ENCODE measurements at places on chromosomes 6 and 20.

DNA sequence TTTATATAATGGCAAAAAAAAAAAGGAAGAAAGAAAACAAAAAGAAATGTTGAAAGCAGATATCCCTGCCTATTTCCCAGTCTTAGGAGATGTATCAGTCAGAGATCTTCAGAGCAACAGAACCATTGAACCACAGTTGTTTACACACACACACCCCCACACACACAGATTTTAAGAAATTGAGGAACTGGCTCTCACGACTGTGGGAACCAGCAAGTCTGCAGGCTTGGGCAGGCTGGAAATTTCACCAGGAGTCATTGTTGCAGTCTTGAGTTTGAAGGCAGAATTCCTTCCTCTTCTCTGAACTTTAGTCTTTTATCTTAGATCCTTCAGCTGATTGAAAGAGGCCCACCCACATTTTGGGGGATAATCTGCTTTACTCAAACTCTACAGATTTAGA lies 380.9 kb downstream of the CDKAL1 start:
- no peak for DNase-seq

DNA sequence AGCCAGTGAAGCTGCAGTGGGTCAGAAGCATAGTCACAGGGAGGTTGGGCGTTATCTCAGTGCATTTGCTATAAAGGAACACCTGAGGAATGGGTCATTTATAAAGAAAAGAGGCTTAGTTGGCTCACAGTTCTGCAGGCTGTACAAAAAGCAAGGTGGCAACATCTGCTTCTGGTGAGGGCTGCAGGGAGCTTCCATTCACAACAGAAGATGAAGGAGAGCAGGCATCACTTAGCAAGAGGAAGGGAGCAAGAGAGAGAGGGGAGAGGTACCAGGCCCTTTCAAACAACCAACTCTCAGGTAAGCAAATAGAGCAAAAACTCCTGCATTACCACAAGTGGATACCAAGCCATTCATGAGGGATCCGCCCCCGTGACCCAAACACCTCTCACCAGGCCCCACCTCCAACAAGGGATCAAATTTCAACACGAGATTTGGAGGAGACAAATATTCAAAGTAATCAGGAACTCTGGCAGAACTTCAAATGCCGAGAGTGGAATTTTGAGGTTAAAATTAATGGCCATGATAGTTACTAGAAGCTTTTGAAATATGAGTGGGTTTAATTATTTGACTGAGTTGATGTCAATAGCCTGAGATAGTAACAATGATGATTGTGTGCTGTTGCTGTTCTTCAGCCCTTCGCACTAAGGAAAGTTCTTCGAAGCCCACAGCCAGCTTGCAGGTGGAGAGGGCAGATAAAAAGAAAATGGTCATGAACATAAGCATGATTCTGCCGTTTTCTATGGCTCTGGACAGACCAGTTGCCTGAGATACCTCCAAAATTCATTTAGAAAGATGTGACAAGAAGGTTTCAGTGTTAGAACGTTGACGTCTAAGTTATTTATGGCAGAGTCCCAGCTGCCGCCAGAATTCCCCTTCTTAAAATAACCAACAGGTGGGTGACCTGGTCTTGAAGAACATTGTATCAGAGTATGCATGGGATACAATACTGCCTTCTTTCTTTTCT lies 55.3 kb upstream of the ADTRP start:
- DNase-seq = no peak

DNA sequence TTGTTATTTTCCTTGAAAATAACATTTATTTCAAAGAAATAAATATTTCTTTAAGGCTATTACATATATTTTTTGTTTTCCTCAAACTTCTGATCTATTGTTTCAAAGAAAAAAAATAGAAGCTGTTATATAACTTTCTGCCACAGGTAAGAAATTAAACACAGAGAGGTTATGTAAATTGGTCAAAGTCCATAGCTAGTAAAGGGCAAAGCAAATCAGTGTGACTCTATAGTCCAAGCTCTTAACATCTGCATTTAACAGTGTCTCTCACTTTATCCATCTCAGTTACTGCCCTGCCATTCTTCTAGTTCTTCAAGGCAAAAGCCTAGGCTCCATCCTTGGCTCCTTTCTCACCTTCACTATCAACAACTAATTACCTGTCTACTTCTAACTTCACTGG lies 57.1 kb downstream of the RWDD2A start:
- DNase-seq = no peak

DNA sequence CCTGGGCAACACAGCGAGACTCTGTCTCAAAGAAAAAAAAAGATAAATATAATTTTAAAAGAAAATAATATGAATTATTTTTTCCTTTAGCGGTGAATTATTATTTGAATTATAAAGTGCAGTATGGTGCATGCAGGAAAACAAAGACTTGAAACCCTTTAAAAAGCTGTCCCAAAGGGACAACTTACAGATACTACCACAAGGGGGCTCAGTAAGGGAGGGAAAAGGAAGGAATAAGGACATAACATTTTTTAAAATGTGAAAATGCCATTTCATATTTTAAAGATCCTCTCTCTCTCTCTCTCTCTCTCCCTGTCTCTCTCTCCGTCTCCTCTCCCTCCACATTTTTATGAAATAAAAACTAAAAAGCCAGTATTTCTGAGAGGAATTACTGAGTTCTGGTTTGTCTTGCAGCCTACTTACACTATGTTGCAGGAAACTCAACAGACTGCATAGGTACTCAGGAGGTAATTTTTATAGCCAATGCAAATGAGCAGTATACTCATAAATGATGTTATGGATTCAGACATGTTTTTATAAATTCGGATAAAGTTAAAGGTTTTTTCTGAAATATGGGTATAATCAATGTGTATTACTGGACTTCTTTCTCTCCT lies 455.0 kb upstream of the GJE1 start:
- DNase-seq = peak; percentile 18

GRCh38 chr6:81939766-81940165 lies 187.3 kb upstream of the TENT5A start:
- no peak for DNase-seq

GRCh38 chr6:108114841-108115597 lies 40.5 kb upstream of the OSTM1 start:
- peak; percentile 18 for DNase-seq

- DNase-seq = peak; percentile 20
Observed at GRCh38 chr6:87473419-87473903, 687 bp downstream of the SLC35A1 start.

GRCh38 chr20:55882286-55882685 lies 123.0 kb downstream of the CBLN4 start:
- no peak for DNase-seq

- DNase-seq = peak; percentile 36
Observed at GRCh38 chr20:17835240-17835933, 133.2 kb downstream of the SNX5 start.
